ENCODE measurements at places on chromosomes 11 and 22.

- DNase-seq, result peak; percentile 66
These were observed 1.1 kb downstream of the FXYD2 start for GRCh38 chr11:117823294-117823945.

DNA sequence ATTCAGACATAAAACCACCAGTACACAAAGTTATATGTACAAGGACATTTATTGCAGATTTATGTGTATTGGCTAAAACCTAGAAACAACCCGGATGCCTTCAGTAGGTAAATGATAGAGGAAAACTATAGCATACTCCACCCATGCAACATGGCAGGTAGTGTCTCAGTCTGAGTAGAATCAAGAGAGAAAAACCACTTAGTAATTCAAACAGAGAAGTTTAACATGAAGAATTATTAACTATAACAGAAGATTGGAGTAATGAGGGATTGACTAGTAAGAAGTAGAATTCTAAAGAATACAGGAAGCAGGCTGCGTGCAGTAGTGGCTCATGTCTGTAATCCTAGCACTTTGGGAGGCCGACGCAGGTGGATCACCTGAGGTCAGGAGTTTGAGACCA, 16.2 kb upstream of the SPTY2D1 start:
- DNase-seq, result no peak

DNA sequence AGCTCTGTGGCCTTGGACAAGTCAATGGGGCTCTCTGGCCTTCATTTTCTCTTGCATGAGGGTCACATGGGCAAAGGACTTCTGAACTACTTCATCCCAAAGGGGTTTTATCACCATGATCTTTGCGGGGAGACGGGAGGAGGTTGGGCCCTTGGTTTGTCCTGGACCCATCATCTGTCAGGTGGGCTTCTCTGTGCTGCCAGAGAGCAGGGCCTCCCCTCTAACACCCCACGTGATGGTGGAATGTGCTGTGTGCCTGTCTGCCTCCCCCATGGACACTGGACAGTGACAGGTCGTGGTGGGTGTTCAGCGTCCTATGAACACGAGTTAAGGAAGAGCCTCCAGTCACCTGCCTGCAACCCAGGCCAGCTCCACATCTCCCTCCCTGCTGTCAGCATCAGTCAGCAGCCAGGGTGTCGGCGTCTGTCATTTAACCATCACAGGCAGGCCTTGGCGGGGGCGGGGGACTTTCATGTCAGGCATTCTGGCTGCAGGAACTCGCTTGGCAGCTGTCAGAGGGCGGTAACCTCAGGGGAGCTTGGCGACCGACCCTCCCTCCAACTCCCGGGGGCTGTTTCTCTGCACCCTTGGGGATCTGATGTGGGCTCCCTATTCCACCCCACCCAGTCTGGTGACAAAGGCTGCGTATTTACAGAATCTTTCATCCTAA, 2.6 kb upstream of the SUN2 start:
- no peak for DNase-seq

DNA sequence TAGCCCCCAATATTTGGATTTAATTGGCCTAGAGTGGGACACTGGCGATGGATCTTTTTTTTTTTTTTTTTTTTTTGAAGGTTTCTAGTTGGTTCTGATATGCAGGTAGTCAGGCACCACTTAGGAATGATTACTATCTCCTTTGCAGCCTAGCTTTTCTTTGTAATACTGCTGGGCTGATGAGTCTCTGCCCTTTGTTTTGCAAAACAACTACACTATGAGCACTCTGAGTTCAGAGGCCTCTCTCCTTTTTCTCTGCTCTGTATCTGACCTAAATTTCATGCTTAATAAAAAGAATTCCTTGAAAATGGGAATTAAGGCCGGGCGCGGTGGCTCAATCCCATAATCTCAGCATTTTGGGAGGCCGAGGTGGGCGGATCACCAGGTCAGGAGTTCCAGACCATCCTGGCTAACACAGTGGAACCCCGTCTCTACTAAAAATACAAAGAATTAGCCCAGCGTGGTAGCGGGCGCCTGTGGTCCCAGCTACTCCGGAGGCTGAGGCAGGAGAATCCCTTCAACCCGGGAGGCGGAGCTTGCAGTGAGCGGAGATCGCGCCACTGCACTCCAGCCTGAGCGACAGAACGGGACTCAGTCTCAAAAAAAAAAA, 1312.3 kb downstream of the FAM181B start:
- DNase-seq, result no peak

- no peak for DNase-seq
These were observed 66.7 kb upstream of the LINC01488 start for GRCh38 chr11:69414773-69415187.

GRCh38 chr11:5274395-5274794, 4.7 kb upstream of the HBE1 start:
- no peak for DNase-seq

- DNase-seq, result peak; percentile 84
These were observed 62.0 kb downstream of the PAK1 start for GRCh38 chr11:77411717-77412441.

- DNase-seq, result no peak
These were observed 9.6 kb upstream of the APOBEC3B start for GRCh38 chr22:38972558-38972957.

DNA sequence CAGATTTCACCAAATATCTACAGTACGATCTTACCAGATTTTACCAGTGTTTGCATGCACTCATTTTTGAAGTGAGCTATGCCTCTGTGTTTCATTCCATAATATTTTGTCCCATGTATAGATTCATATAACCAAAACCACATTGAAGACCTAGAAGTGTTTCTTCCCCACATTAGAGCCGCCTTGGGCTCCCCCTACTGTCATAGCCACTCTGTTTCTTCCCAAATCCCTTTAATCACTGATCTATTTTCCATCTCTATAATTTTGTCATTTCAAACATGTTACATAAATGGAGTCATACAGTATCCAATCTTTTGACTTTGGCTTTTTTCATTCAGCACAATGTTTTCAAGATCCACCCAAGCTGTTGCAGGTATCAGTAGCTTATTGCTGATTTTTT, 12.7 kb downstream of the MRGPRX3 start:
- DNase-seq, result no peak

DNA sequence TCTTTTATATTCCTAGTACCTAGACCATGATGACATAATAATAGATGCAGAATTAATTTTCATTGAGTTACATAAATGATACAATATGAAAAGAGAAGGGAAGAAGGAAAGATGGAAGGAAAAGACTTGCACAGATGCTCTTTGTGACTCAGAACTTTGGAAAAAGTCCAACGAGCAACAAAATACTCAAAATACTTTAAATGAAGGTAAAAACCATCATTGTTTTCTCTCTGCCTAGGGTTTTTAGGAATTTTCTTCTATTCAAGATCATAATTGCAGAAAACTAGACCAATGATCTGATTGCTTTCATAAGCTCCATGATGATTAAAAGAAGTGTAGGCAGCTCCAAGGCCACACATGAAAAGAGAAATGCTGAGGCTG, 276.9 kb downstream of the KIRREL3 start:
- DNase-seq, result no peak

GRCh38 chr22:20128902-20129746, 2.5 kb upstream of the ZDHHC8 start:
- no peak for DNase-seq

DNA sequence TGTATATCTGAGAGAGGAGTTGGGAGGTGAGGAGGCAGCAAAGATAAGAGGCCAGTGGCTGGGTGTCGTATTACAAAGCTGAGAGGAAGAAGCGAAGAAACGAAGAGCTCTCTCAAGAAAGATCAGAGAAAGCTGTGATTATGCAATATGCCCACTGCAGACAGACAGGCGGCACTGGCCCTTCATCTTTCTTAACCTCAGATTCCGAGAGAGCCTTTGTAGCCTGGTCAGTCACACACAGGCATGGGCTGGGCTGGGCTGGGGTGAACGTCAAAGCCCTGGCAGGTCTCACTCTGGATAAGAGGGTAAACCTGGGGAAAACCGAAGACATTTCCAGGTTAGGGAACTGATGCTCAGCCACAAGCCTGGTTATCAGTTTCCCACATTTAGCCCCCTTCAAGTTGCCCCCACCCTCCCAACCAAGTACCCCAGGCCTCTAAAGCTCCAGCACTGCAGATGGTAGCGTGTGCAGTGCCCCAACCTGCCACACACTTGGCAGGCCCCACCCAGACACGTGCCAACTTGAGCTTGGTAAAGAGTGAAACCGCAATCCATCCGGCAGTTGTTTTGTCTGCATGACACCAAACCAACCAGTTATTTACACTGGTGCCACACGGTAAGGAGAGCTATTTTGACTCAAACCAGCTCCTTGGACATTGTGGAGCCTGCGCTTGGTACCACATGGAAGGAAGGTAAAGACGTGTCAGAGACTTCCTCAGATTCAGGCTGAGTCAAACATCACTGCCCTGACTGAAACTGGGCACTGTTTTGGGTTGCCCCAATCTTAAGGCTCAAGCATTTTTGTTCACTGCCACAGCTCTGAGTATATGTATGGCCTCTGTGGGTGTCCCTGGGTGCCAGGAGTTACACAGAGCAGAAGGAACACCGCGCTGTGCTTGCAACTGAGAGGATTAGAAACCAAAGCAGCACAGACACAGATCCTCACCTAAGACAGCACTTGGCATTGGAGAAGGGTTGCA, 135.9 kb downstream of the FDX1 start:
- no peak for DNase-seq

DNA sequence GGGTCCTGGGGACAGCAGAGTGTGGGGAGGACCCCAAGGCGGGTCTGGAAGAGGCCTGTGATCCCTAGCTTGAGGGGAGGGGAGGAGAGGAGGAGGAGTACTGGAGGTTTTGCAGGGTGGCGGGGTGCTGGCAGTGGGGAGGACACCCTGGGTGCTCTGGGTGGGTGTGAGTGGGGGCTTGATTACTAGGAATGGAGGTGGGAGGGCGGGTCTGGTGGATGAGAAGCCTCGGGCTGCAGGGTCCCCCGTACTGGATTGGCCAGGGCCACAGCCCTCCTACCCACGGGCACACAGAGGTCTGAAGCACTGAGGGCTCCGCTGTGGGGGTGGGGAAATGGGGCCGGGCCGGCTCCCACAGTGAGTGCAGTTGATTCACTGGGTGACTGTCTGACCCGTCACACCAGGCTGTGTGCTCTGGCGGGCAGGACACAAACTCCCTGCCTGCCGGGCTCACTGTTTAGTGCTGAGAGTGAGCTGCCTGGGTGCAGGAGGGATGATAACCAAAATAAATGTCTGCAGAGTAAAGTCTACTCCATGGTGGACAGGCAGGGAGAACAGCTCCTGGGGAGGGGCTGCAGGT, 114.2 kb downstream of the CACNA1I start:
- DNase-seq, result no peak

GRCh38 chr11:104259121-104259610, 95.2 kb upstream of the PDGFD start:
- no peak for DNase-seq

- DNase-seq, result peak; percentile 61
These were observed 12.8 kb upstream of the ST14 start for GRCh38 chr11:130146796-130147195.

DNA sequence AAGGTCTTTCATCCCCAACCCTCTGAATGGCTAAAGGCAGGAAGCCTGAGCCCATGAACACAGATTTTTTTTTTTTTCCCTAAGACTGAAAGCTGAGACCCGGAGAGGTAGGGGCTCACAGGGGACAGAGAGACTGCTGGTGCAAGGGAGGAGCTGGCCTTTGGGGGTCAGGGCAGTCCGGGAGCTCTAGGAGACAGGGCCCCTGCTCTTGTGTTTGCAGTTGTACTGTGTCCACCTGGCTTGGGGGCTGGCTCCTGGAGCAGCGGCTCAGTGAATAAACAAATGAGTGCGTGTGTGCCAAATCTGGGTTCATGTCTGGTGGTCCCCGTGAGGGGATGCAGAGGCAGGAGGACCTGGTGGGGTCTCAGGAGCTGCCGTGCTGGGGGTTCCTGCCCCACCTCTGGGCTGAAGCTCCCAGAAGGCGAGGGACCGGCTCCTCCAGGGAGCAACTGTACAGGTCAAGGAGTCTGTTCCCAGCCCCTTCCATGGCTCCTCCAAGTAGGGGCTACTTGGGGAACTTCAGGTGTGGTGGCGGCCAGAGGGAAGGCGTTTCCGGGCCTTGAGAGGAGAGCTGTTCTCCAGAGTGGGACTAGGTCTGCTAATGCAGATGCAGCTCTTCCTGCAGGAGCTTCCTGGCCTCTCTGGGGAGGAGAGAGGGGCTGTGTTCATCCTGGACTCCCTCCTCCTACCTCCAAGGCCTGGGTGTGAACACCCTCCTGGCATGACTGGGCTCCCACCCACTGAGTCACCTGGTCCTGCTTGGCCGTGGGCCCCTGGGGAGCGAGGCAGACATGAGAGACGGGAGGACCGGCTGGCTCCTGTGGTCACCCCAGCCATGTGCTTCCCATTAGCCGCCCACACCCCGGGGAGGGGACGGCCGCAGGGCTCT, 57.6 kb downstream of the FBXO7 start:
- peak; percentile 89 for DNase-seq

GRCh38 chr11:14424096-14424495, 65.1 kb upstream of the RRAS2 start:
- DNase-seq, result no peak

GRCh38 chr11:1276866-1277615, 32.4 kb downstream of the TOLLIP start:
- DNase-seq, result no peak
